ENCODE measurements at places on chromosomes 2 and 18. TPM values are rescaled to one million over a fixed set of nuclear protein-coding genes. Genes with fewer than 3 reads are reported as not detected.

DNA sequence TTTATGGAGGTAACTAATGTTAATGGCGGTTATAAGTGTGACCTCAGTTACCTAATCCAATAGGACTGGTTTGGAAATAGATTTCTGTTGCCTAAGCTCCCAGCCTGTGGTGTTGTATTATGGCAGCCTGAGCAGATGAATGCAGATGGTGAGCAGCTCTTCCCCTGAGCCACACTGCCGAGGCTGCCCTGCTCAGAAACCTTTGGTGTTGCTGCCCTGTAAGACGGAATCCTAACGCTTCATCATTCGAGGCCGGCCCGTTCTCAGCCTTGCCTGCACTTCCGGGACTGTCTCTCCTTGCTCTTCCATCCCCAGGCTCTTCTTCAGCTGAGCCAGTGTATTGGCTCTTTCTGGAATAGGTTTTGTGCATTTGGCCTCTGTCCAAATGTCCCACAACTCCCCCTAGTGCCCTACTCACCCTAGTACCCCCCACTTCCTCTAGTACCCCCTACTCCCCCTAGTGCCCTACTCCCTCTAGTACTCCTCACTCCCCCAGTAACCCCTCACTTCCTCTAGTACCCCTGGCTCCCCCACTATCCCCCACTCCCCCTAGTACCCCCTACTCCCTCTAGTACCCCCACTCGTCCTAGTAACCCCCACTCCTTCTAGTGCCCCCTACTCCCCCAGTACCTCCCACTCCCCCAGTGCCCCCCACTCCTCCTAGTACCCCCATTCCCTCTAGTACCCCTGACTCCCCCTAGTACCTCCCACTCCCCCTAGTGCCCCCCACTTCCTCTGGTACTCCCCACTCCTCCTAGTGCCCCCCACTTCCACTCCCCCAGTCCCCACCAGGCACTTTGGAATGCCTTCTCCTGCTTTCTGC lies 106.0 kb upstream of the TAF1B start:
- H3K27ac ChIP-seq = peak overlapping the region; percentile 67
- H3K4me1 ChIP-seq = no peaks in the 10 kb centered on the region
- no peak overlapping the region for H3K4me3 ChIP-seq
- H3K27me3 ChIP-seq = no peaks in the 10 kb centered on the region

The UGT1A9 gene
- total RNA-seq = not detected

DNA sequence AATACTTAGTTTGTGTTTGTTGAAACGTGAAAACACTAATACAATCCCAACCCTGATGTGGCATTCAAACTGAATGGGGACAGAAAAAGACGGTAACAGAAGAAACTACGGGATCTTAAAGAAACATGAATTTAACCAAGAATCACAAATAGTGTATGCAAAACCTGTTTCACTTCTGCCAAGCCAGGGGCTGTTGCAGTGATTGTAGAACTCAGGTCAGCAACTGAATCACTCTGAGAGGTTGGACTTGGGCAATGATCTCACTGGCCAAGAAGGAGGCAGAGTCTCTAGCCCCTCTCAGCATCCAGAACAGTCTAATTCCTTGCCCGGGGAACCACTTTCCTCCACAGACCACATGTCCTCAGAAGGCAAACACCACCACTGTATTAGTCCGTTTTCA lies 54.9 kb upstream of the CRIM1 start:
- H3K4me3 ChIP-seq = no peak overlapping the region
- H3K36me3 ChIP-seq = no peaks in the 10 kb centered on the region
- peaks cover 21% of the 10 kb centered on the region for H3K4me1 ChIP-seq
- no peaks in the 10 kb centered on the region for H3K27me3 ChIP-seq
- no peak for DNase-seq
- no peak overlapping the region for H3K27ac ChIP-seq

The DPP10 gene
- total RNA-seq = 44.6 TPM

Measured in progenitor cell of endocrine pancreas (in vitro differentiated cells).